ENCODE measurements at places on chromosomes 5 and 9.
A peak's percentile ranks its signal among the peaks of the same experiment; 100 is the strongest.

DNA sequence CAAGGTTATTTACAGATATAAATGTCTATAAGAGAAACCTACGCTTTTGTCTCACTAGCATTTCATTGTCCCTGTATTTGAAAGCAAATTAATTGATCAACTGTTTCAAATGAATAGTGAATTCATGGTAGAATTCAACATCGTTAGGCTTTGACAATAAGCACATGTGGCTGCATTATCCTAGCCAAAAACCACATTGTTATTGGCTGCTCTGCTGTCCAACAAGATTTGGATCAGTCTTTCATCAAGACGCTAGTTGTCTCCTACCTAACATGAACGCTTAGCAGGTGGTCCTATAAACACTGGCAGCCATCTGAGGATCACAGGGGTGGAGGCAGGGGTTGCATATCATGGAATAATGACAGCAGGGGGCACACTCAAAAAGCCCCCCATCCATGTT lies 455.0 kb downstream of the CTNND2 start:
- DNase-seq: peak; percentile 69

- DNase-seq: no peak
Observed at GRCh38 chr9:110842986-110843385, 174.4 kb downstream of the MUSK start.

DNA sequence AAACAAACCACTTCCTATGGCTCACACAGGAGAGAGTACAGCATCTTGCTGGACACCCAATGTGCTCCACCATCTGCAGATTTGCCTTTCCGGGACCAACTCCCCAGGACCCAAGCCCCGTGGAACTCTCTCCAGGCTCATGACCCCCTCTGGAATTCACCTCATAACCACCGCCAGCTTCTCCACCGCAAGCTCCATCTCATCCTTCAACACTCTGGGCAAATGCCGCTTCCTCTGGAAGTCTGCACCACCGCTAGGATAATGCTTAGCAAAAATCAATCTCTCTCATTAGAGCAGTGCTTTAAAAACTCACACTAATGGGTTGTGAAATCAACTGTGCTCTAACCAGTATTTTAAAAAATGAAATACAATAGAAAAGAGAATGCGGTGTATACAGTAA lies 150.0 kb downstream of the COL23A1 start:
- no peak for DNase-seq

GRCh38 chr5:11383506-11384095 lies 520.6 kb downstream of the CTNND2 start:
- no peak for DNase-seq

DNA sequence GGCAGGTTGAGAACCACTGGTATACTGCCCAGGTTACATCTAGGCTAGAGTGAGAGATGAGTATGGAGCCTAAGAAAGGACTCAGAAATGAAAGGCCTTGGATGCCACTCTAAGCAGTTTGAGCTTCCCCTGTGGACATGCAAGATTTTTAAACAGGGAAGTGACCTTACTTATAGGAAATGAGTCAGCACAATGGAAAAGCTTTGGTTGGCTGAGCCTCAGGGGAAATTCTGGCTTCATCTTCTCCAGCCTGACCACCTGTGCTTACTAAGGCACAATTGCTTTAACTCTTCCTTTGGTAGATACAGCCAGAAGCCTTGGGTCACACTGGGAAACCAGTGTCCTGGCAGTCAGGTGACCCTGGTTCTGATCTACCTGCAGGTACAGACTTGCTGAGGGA lies 380.2 kb upstream of the ZNF462 start:
- DNase-seq: no peak

GRCh38 chr5:138000102-138000723 lies 32.7 kb downstream of the FAM13B start:
- no peak for DNase-seq

DNA sequence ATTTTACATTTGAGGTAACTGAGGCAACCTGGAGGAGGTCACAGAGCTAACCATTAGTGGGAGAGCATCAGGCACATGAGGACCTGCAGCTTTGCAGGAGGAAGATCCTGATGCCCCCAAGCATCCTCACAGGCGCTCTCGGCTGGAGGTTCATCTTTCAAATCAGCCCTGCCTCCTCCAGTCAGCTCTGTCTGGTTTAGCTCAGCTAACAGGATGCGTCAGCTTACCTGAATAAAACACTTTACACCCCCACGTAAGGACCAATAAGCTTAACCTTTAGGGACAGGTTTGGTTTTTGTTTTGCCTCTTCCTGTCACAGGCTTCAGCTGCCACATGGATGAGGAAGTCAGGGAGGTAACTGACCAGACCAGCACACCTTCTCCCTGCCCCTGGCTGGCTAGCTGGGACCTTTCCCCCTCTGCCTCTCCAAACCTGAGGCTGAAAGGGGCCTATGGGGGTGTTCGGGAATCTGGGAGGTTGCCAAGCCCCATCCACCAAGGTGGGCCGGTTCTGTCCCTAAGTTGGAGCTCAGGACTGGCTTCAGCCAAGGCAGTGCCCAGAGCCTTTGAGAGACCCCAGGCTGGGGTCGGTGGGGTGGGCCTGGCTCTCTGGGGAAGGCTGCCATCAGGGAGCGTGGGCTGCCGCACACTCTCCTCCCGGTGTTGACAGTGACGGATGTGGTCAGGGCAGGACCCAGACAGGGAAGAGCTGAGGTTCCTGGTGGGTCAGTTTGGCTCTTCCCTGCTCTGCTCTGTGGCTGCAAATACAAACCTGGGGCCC lies 20.0 kb upstream of the FCN1 start:
- DNase-seq: no peak

- no peak for DNase-seq
Observed at GRCh38 chr9:76894198-76894597, 11.7 kb downstream of the PRUNE2 start.

GRCh38 chr9:29332789-29333188 lies 1759.5 kb upstream of the C9orf72 start:
- no peak for DNase-seq

GRCh38 chr9:89480825-89481537 lies 16.9 kb downstream of the SEMA4D start:
- no peak for DNase-seq

DNA sequence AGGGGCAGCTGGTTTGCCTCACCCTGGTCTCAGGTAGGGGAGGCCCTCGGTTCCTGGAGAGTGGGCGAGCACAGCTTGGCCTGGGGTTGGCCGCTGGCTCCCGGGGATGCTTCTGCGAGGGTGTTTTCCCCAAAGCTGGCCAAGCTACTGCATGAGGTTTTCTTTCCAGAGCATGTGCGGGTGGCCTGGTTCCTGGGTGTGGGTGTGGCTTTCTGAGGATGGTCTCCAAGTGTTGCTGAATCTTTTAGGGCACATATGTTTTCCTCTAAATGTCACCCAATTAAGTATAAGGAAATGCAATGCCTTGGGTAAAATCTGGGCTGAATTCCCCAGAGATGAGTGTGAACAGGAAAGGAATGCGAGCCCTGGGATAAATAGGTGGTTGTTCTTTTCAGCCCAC lies 115.8 kb upstream of the ICE1 start:
- no peak for DNase-seq

DNA sequence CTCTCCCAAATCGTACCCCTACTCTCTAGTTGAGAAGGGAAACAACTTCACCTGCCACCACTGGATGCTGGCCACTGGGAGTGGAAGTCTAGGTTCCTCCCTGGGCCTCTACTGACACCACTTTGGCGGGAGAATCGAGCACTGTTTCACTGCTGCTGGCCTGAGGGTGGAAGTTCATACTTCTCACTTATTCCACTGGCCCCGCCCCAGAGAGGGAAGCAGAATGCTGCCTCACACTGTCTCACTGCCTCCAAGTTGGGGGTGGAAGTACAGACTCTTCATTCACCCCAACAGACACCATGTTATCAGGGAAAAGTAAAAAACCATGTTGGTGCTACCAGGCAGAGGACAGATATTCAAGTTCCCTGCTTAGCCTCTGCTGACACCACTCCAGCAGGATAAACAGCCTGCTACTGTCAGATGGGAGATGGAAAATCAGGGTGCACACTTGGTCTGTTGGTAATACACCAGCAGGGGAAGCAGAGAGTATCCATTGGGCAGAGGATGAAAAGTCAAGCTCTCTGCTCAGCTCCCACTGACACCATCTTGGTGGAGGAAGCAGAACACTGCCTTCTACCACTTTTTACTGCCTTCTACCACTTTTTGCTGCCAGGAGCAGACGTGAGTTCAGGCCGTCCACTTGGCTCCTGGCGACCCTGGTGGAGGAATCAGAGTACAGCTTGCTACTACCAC lies 159.4 kb downstream of the SIL1 start:
- DNase-seq: peak; percentile 15

GRCh38 chr9:72954431-72955125 lies 1.7 kb upstream of the ALDH1A1 start:
- DNase-seq: no peak

DNA sequence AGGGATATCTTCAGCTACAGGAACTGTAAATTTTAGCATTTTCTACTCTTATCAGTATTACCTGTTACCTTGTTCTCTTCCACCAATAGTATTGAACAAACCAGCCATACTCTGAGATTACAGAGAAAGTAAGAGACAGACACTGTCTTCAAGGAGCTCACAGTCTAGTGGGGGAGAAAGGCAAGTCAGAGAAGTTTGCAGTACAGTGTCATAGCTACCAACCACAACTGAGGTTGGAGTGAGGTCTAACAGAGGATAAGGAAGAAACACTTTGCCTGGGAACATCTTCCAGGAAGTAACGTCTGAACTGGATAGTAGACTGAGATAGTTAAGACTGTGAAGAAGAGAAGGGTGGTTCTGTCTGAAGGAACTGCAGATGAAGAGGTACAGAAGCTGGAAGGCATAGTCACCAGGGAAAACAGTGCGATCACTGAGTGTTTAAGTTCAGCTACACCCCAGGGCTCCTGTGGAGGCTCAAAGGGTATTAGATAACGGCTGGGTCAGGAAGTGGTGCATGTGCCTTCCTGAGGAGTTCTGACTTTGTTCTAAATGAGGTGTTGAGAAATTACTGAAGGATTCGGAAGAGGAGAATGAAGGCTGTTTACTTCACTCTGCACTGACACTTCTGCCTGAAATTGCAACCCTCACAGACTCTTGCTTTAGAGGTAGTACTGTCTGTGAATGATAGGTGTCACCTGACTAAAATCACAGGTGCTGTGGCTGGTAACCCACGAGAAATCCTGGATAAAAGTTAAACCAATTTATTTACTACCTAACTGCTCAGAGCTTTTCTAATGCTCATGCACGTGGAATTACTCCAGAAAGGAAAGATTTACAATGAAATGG lies 841.6 kb downstream of the MAT2B start:
- DNase-seq: no peak

- DNase-seq: no peak
Observed at GRCh38 chr5:143143973-143144372, 259.5 kb downstream of the NR3C1 start.

GRCh38 chr5:147057051-147057450 lies 177.8 kb upstream of the STK32A start:
- DNase-seq: no peak

- DNase-seq: peak; percentile 26
Observed at GRCh38 chr5:39137819-39138451, 63.7 kb upstream of the RICTOR start.

- no peak for DNase-seq
Observed at GRCh38 chr5:68200288-68200687, 15.3 kb upstream of the PIK3R1 start.

DNA sequence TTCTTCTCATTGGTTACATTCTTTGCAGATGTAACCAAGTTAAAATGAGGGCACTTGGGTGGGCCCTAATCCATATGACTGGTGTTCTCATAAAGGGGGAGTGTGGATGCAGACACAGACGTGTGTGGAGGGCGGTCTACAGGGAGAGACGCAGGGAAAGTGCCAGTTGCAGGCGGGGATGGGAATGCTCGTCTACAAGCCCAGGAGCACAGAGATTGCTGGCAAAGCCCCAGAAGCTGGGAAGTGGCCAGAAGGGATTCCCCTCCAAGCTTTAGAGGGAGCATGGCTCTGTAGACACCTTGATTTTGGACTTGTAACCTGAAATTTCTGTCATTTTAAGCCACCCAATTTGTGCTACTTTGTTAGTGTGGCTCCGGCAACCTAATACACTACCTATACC lies 96.8 kb upstream of the CTSL start:
- DNase-seq: no peak

GRCh38 chr5:179874136-179874535 lies 15.5 kb upstream of the MRNIP start:
- no peak for DNase-seq

DNA sequence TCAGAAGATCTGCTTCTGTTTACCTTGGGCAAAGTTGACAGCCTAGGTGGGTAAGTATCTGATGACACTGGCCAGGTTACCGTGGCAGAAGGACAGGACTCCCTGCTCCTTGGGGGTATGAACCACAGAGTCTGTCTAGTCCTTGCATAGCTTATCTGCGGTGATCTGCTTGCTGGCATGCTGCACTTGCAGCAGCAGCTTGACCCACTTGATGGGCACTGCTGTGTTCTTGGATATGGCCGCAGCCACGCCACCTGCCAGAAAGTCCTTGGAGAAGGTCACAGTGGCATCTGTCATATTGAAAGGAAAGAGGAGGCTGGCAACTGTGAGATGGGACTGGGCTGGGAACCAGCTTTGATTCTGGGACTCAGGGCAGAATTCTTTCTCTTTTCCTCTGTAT lies 35.9 kb upstream of the POC5 start:
- no peak for DNase-seq

- DNase-seq: no peak
Observed at GRCh38 chr9:116945817-116946216, 258.7 kb downstream of the TRIM32 start.

GRCh38 chr9:131747352-131747751 lies 7.5 kb upstream of the RAPGEF1 start:
- DNase-seq: peak; percentile 61

DNA sequence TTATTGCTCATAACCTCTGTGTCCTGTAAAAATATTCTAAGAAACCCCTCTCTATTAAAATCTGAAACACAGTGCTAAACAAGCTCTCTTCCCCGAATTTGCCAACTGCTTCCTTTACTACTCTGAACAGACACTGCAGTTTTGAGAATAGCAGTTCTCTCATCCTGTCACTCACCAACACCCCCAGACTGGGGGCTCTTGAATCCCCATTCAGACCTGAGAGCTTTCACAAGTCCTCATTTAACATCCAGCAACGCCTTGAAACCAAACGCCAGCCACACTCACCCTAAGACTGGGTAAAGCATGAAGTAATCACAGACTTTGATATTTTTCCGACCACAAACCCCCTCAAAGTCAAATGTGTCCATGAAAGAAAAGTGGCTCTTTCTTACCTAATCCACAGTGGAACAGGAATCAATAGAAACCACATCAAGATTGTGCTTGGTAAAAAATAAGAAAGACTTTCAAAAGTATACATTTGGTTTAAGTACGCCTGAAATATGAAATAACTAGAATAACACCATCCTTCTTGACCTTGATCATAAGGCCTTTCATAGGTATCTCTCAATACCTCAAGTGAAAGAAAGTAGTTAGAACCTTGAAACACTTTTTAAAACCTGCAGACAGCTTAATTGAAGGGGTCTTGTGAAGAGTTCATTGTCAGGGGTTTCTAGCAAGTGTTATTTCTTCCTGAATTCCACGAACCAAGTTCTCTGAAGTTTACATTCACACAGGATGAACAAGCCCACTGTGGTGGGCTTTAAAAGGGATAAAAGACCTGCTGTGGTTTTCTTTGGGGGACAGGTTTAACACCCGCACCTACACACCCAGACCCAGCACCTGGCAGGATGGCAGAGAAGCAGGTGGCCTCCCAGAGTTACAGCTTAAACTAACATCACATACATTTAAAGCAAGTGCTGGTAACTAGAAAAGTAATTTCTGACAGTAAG lies 412.6 kb downstream of the MLLT3 start:
- DNase-seq: no peak

Measured in neural progenitor cell (in vitro differentiated cells).